ENCODE measurements at places on chromosomes 1 and 21.

- no peak for DNase-seq
Observed at GRCh38 chr1:21206117-21206516, 29.4 kb upstream of the EIF4G3 start.

- DNase-seq, result no peak
Observed at GRCh38 chr1:70090141-70090540, 115.2 kb downstream of the LRRC40 start.

DNA sequence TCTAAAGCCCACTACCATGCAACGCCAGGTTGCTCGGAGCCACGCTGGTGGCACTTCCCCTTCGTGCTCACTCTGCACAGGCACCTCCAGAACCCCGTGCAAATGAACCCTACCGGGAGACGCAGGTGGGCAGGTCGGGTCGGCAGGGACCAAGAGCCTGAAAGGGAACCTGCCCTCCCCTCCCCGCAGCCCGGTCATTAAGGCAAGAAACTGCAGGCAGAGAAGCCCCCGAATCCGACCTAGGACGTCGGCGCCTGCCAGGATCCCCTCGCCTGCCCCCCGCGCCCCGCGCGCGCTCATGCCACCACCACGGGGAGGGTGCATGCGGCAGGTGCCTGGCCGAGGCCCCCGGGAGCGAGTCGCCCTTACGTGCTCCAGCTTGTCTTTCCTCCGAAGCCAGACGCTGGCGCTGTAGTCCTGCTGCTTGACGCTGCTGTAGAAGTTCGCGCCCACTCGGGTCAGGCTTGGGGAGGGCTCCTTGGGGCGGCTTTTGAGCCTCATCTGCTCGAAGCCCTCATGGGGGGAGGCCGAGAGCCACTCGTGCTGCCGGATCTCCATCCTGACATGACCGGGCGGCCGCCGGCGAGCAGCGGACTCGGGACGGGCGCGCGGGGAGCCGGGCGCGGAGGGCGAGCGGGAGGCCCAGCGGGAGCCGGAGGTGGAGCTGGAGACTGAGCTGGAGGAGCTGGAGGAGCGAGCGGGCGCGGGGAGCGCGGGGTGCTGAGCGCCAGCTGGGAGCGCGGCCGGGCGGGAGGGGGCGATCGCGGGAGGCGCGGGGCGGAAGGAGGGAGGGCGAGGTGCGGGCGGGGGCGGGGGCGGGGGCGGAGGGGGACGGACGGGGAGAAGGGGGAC lies 552 bp downstream of the PLD5 start:
- no peak for DNase-seq

DNA sequence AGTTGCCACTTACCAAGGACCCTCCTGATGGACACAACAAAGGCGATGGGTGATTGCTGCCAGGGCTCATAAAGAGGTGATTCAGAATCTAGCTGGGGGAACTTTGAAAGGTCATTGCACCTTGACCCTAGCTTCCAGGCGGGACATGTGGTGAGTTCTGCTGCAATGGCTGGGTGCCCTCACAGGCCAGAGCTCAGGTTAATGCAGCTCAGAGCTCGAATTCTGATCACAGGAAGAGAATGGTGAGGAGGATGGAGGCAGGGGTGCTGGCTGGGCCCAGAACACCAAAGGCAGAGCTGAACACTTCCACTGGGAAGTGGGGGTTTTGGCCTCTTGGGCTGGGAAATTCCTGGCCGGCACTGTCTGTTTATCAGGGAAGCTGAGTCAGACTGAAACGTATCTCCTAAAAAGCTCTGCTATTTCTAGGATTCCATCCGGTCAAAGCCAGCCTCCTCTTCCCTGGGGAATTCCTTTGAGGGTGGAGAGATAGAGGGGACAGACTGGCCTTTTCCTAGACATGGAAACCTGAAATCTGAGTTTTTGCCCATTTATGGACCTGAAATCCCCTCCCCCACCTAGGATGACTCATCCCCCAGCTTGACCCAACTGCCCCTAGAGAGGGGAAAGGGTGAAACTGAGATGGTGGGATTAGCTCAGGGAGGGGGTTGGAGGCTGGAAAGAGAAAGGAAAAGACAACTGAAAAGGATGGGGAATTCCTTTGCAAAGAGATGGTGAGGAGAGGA lies 27.2 kb downstream of the NUAK2 start:
- DNase-seq, result no peak

GRCh38 chr21:44293551-44294231 lies 6.2 kb upstream of the PFKL start:
- DNase-seq, result no peak

DNA sequence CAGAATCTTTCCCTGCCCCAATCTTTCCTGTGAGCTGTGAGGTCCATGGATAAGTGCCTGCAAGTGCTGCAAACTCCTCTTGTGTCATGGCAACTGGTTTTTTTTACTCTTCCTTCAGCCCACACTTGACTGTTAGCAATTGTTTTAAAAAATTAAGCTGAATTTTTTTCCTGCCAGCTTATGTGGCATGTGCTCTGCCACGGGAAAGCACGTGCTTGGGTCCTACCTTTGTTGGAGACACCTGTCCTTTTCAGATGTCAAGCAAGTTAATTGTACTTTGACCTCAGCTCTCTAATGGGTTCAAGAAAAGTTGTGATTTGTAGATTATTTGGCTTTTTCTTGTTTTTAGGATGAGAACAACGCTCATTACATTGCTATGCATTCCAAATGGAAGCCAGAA lies 398.5 kb downstream of the NUF2 start:
- DNase-seq, result no peak

DNA sequence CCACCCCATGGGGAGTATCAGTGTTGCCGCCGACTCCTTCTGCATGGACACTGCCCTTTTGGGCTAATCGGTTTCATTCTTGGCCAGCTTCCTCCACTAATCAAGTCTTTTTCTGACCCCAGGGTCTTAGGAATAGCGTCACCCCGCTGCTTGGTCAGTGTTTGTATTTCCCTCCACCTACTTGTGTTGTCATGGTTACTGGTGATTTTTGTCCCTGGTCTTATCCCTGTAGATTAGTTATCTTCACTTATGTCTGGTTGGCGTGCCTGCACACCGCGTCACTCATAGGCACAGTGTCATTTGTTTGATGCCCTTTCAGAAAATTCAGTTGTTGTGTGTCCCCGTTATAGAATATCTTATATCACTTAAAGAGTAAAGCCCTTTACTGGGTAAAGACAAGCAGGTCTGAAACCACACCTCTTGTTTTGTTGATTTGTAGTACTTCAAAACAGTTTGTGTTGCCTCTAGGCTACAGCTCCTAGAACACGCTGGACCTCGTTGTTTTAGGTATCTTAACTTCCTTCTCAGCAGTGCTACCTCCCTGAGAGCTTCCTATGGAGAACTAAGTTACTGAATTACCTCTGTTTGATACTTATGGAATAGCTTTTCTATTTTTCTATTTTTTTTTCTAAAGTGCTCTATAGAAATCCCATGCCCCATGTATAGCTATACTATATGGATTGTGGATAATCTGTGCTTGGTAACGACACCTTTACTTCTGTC lies 868 bp downstream of the PPP1R12B start:
- DNase-seq, result no peak

- no peak for DNase-seq
Observed at GRCh38 chr1:213939888-213940287, 47.9 kb upstream of the PROX1 start.

DNA sequence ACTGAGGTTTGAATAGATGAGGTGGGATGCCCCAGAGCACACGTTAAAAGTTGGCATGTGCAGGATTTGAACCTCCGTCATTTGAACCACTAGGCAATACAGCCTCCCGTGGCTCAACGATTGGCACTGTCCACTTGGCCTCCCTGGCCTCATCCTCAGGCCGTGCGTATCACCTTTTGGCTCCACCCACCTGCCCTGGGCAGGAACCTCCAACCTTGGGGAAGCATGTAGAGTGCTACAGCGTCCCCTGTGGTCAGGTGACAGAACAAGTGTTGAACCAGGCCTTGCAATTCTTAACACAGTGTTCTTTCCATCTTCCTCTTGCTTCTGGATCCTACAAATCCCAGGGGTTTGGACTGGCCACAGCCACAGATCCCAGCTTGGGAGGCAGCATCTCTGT lies 112.6 kb downstream of the PAX7 start:
- DNase-seq, result no peak

- no peak for DNase-seq
Observed at GRCh38 chr1:118963456-118964430, 24.4 kb downstream of the TBX15 start.

GRCh38 chr1:50724626-50725286 lies 235.3 kb downstream of the FAF1 start:
- DNase-seq, result no peak

- DNase-seq, result no peak
Observed at GRCh38 chr1:85888921-85889320, 180.7 kb upstream of the ZNHIT6 start.

DNA sequence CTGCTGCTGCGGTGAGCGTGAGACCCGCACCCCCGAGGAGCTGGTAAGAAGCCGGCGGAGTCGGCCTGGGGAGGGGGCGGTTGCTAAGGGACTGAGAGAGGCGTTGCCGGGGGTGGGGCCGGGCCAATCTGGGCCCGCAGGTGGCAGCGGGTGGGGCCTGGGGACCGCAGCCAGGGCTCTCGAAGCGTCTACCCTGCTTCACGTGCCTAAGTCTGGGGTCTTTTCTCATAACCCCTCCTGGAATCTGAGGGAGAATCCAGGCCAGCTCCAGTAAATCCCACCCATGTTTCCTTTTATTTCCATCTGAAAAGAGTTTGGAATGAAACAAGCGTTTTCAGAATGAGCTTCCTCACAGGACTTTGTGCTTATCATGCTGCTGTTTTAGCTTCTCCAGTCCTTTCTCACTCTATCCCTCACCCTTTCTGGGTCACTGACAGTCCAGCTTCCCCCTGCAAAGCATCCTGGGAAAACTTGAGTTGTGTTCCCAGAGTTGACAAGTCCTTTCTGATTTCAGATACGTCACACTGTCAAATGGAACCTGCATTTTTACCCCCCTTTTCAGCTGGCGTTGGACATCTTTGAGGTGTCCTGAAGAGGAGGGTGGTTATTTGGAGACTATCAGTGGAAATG lies 431 bp downstream of the CLCN6 start:
- DNase-seq, result no peak

DNA sequence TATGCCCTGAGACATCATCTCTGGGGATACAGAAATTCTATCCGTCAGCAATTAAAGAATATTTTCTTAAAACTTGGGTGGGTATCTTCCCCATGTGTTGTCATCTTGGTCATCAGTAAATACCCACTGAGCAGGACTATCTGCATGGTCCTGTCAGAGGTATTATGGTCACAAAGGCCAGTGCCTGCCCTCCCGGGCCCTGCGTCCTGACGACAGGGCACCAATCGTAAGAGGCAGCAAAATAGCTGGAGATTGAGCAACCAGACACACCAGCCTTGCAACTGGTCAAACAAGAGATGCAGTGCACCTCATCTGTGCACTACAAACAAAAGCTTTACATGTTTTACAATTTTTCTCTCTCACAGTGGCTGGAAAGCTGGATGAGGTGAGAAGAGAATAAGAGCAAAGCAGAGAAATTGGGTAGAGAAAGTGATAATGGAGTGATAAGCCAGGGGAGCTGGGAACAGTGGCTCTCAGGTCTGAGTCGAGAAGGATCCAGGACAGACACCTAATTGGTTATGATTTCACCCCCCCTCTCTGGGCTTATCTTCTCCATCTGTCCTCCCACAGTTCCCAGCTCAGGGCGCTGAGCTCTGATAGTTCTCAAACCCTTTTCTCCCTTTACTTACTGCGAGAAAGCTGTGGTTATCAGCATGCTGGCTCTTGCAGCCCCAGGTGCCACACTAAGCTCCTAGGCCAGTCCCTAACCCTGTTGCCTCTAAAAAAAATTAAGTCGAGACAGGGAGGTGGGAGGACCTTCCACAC lies 8.8 kb upstream of the SRP9 start:
- DNase-seq, result no peak

DNA sequence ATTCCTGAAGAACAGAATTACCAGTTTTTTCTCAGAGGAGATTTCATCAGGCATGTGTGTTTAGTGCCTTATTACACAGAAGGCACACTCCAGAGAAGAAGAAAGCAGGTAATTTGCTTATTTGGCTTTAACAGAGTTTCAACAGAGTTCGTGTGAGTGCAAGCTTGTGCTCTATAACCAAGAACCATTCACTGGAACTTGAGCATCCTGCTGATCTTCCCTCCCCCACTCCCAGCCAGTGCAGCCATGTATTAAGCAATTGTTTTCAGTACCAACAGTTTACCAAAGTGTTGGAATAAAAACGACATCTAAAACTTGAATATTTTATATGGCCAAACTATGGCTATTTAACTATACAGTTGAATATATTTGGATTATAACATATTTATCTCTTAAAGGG lies 4.3 kb downstream of the MGST3 start:
- no peak for DNase-seq

DNA sequence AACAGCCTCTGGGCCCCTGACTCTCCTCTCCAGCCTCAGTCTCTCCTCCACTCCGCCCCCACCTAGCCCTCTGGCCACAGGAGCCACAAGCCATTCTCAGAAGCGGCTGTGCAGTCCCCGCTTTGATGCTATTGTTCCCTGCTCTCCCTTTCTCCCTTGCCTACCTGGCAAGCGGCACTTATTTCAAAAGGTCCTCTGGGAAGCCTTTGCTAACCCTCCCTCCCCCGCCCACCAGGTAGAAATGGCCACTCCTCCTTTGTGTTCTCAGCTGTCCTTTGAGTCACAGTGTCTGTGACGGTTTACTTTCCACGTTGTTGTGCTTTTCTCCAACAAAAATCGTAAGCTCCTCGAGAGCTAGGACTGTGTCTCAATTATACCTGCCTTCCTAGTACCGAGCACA lies 338.4 kb upstream of the PROX1 start:
- DNase-seq, result no peak

DNA sequence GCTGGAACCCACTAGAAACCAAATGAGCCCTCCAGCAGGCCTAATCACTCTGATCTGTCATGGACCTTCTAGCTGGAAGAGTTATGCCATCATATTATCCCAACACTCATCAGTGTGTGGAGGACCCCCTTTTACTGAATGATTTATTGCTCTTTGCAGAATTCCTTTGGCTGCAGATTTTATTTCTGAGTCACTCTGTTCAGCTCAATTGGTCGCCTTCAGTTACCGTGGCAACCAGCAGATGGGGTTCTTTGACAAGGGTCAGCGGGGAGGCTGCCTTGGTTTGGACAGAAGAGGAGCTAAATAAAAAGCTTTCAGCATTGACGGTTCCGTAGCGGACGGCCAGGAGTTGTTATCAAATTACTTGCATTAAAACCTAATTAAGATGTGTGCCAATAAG lies 220.1 kb downstream of the SDCCAG8 start:
- DNase-seq, result no peak

DNA sequence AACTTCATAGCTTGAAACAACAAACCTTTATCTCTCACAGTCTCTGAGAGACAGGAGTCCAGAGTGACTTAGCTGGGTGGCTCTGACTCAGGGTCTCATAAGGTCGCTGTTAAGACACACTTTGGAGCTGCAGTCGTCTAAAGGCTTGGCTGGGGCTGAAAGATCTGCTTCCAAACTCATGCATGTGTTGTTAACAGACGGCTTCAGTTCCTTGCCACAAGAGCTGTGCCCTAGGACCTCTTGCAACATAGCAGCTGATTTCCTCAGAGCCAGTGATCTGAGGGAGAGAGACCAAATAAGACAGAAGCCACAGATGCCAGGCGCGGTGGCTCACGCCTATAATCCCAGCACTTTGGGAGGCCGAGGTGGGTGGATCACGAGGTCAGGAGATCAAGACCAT lies 176.8 kb downstream of the DISC1 start:
- DNase-seq, result no peak

- DNase-seq, result no peak
Observed at GRCh38 chr1:116832308-116832931, 77.3 kb upstream of the PTGFRN start.
